ENCODE measurements at places on chromosomes 5 and 9. TPM values are rescaled to one million over a fixed set of nuclear protein-coding genes. Genes with fewer than 3 reads are reported as not detected.

DNA sequence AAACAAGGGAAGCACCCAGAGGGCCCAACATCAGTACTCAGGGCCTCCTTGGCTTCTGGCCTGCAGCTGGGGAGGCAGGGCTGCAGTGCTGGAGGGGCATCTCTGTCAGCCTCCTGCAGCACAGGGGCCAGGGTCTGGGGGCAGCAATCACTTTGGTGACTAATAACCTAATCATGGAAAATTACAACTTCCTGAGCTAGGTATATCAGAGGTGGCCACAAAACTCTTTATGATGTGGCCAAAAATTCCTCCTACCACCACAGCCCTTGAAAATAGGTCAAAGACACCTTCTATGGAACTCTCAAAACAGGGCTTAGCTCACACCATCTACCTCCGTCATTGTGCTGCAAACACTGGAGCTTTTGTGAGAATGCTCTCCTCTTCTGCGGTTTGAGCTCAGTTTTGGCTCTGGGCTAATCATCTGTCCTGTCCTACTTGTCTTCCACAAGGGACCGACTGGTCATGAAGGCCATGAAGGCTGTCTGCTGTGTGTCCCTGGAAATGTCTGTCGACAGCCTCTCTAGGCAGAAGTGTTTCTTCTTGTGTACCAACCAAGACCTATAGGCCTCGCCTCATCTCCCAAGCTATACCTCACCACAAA lies 28.6 kb downstream of the CSF2 start:
- no peak overlapping the region for H3K4me3 ChIP-seq
- H3K36me3 ChIP-seq, result no peaks in the 10 kb centered on the region

- H3K4me3 ChIP-seq, result no peak overlapping the region
- no peaks in the 10 kb centered on the region for H3K36me3 ChIP-seq
- no peak for DNase-seq
- H3K4me1 ChIP-seq, result peaks cover 16% of the 10 kb centered on the region
Observed at GRCh38 chr9:99680191-99680590, 141.5 kb upstream of the NR4A3 start.

GRCh38 chr5:122129306-122129705 lies at the start of gene ZNF474:
Gene ZNF474 (plus strand): TSS chr5:122129546. CDS start chr5:122151991, 22,445 bp downstream.
- H3K4me1 ChIP-seq, result peaks cover 40% of the 10 kb centered on the region
- H3K27me3 ChIP-seq, result no peaks in the 10 kb centered on the region
- no peak for DNase-seq

GRCh38 chr9:38406476-38407186 lies 14.1 kb downstream of the ALDH1B1 start:
- H3K27me3 ChIP-seq, result peaks cover 4% of the 10 kb centered on the region
- peaks cover 4% of the 10 kb centered on the region for H3K4me1 ChIP-seq
- H3K27ac ChIP-seq, result no peak overlapping the region

GRCh38 chr5:42653705-42654104 lies 102.9 kb upstream of the CCDC152 start:
- no peak overlapping the region for H3K27ac ChIP-seq
- H3K36me3 ChIP-seq, result no peaks in the 10 kb centered on the region
- no peak for DNase-seq
- peaks cover 11% of the 10 kb centered on the region for H3K4me1 ChIP-seq

GRCh38 chr9:112601636-112602035 lies 115.0 kb downstream of the KIAA1958 start:
- H3K36me3 ChIP-seq, result no peaks in the 10 kb centered on the region
- DNase-seq, result no peak
- no peak overlapping the region for H3K4me3 ChIP-seq
- peaks cover 16% of the 10 kb centered on the region for H3K4me1 ChIP-seq
- H3K27me3 ChIP-seq, result no peaks in the 10 kb centered on the region

DNA sequence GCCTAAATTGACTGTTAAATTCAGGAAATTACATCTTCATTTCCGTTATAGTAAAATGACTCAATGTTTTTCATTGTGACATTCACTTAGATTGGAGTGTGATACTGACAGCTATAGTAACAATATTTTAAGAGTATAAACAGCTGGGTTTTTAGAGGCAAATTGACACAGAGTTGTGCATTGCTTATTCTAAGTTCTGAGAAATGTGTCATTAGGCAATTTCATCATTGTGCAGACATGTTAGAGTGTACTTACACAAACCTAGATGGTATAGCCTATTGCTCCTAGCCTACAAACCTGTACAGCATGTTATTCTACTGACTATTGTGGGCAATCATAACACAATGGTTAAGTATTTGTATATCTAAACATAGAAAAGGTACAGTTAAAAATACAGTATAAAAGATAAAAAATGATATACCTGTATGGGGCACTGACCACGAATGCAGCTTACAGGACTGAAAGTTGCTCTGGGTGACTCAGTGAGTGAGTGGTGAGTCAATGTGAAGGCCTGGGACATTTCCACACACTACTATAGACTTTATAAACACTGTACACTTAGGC lies 132.7 kb downstream of the PDE4D start:
- H3K36me3 ChIP-seq, result no peaks in the 10 kb centered on the region
- peak overlapping the region; percentile 54 for H3K27ac ChIP-seq
- H3K4me1 ChIP-seq, result peaks cover 32% of the 10 kb centered on the region
- H3K4me3 ChIP-seq, result no peak overlapping the region
- no peak for DNase-seq
- no peaks in the 10 kb centered on the region for H3K27me3 ChIP-seq

DNA sequence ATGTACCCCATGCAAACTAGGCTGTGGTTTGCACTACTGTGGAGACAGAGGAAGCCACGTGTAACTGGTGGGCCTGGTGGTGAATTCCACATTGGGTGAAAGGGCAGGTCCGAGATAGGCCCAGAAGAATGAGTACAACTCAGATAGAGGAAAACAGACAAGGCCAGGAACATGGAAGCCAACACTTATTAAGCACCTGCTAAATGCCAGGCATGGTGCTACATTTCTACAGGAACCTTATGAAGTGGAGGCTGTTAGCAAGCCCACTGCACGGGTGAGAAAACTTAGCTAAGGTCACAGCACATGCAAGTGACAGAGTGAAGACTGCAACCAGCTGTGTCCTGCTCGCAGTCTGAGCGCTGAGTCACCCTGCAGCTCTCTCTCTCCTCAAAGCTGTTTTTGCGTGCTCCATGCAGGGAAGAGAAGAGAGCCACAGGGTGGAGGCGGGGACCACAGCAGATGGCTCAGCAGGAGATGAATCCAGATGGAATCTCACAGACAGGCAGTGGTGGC lies 65.5 kb upstream of the SPTLC1 start:
- peak overlapping the region; percentile 86 for H3K27ac ChIP-seq
- H3K27me3 ChIP-seq, result no peaks in the 10 kb centered on the region
- no peak overlapping the region for H3K4me3 ChIP-seq
- no peaks in the 10 kb centered on the region for H3K36me3 ChIP-seq
- DNase-seq, result no peak

DNA sequence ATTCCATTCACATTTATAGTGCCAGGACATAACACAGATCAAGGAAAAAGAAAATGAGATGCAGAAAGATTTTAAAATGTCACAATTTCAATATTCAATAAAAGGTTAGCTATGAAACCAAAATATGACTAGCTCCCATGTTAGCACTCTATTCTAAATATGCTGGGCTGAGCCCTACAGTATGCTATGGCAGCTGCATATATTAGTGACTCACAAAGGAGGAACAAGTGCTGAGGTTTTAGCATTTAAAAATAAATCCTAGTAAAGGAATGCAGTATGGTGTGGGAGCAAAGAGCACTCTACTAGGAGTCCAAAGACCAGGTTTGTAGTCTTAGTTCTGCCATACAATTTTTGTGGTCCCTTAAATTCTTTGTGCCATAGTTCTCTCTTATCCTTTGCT lies 118.4 kb downstream of the OXCT1 start:
- no peak overlapping the region for H3K4me3 ChIP-seq
- no peak overlapping the region for H3K27ac ChIP-seq
- peaks cover 6% of the 10 kb centered on the region for H3K36me3 ChIP-seq

DNA sequence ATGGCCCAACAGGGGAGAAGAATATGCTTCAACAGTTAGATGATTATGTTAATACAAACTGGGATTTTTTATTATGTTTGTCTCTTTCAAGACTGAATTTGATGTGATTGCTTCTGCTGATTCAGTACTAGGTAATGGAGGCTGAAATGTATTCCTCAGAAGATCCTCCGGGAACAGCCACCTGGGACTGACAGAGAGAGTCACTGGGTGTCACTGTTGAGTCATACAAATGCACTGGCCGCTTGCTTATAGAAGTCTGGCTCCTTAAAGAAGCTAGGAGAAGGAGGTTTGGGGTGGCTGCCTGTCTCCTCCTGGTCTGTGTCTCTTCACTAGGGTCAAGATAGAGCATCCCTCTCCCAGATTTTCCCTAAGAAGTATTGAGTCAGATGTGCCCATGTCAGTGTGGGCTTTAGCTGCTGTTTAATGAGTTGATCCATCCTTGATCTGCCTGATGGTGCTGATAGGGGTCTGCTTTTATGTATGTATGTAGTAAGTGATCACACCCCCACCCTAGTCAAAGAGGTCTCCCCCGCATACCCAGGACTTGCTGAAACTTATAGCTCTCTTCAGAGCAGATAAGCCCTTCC lies 773.4 kb downstream of the BRINP1 start:
- no peak for DNase-seq
- H3K4me3 ChIP-seq, result no peak overlapping the region
- H3K36me3 ChIP-seq, result no peaks in the 10 kb centered on the region
- peaks cover 5% of the 10 kb centered on the region for H3K27me3 ChIP-seq
- H3K4me1 ChIP-seq, result peaks cover 17% of the 10 kb centered on the region

GRCh38 chr9:130979591-130980385 lies 29.2 kb upstream of the LAMC3 start:
- no peak overlapping the region for H3K4me3 ChIP-seq
- H3K4me1 ChIP-seq, result no peaks in the 10 kb centered on the region
- peaks cover 7% of the 10 kb centered on the region for H3K27me3 ChIP-seq
- DNase-seq, result no peak
- no peaks in the 10 kb centered on the region for H3K36me3 ChIP-seq
- no peak overlapping the region for H3K27ac ChIP-seq

DNA sequence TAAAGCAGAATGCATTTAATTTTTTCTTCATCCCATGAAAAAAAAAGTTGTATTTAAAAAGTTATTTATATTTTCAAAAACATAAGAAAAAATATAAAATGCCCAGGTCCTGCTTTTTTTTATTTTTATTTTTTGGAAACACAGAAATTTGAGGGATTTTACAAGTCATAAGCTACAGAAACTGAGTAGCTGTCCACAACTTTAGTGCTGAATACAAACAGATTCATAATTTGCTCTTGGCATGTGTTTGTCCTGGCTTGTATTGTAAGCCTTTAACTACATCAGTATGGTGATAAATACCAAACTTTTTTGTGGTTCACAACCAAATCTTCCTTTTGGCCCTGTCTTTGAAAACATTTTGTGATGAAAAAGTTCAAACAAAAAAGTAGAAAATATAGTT lies 7.5 kb upstream of the PLCXD3 start:
- H3K27me3 ChIP-seq, result peaks cover 4% of the 10 kb centered on the region
- no peaks in the 10 kb centered on the region for H3K36me3 ChIP-seq
- no peak for DNase-seq
- no peak overlapping the region for H3K4me3 ChIP-seq
- H3K27ac ChIP-seq, result no peak overlapping the region

DNA sequence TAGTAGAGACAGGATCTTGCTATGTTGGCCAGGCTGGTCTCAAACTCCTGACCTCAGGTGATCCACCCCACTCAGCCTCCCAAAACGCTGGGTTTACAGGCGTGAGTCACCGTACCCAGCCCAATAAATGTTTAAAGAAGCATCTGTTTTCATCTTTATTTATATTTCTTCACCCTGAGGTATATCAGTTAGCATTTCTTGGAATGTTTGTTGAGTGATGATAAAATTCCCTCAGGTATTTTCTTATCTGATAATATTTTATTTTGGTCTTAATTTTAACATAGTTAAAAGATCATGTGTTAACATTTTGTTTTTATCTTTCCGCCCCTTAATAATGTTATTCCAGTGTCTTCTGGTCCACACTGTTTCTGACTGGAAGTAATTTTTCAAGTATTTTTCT lies 839.6 kb upstream of the CDH10 start:
- H3K36me3 ChIP-seq, result no peaks in the 10 kb centered on the region
- H3K4me3 ChIP-seq, result no peak overlapping the region
- no peak overlapping the region for H3K27ac ChIP-seq
- no peaks in the 10 kb centered on the region for H3K4me1 ChIP-seq
- DNase-seq, result no peak
- H3K27me3 ChIP-seq, result no peaks in the 10 kb centered on the region

DNA sequence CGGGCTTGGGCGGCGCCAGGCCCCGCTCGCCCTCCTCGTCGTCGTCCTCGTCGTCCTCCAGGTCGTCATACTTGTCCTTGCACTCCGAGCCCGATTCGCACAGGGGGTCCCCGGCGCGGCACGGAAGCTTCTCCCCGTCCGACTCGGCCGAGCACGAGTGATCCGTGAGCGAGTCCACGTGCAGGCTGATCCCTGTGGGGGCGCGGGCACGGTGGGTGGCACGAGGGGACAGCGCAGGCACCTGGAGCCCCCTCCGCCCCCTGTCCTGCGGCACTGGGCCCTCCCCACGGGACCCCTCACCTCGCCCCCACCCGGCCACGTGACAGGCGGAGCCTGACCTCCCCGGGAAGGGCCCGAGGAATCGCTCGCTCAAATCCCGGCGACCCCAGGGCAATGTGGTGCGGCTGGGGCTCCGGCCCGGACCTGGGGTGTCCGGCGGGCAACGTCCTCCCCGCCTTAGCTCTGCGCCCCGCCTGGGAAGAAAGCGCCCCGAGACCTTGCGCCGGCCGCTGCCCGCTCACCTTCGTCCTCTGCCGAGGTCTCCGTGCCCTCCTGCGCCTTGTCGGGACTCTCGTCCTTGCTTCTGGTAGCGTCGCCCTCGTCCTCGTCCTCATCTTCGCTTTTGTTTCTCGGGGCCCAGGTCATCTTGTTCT lies 2.5 kb downstream of the IRX2 start:
- no peaks in the 10 kb centered on the region for H3K27me3 ChIP-seq
- H3K4me1 ChIP-seq, result peaks cover 31% of the 10 kb centered on the region
- no peak for DNase-seq
- H3K4me3 ChIP-seq, result no peak overlapping the region
- peaks cover 11% of the 10 kb centered on the region for H3K36me3 ChIP-seq

GRCh38 chr5:135461481-135462151 lies 9.5 kb upstream of the TIFAB start:
- no peak overlapping the region for H3K4me3 ChIP-seq
- H3K4me1 ChIP-seq, result peaks cover 15% of the 10 kb centered on the region
- H3K27me3 ChIP-seq, result peaks cover 58% of the 10 kb centered on the region

DNA sequence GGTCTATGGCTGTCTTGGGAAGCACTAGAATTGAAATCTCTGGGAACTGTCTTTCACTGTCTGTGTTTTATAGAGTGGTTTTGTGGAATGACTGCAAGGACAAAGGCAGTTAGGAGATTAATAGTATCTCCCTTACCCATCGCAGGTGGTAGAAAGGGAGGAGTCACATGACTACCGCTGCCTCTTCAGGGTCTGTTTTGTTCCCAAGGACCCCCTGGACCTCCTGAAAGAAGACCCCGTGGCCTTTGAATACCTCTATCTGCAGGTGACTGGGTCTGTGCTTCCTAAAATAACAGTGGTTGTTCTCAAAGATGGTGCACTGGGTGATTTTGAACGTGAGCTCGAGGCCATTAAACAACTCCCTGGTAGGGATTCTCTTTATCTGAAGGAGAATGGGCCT lies 22.8 kb upstream of the TRMT10B start:
- no peak overlapping the region for H3K4me3 ChIP-seq
- peaks cover 49% of the 10 kb centered on the region for H3K27me3 ChIP-seq

- DNase-seq, result no peak
- H3K4me1 ChIP-seq, result peaks cover 8% of the 10 kb centered on the region
- H3K4me3 ChIP-seq, result no peak overlapping the region
- no peaks in the 10 kb centered on the region for H3K27me3 ChIP-seq
- peaks cover 21% of the 10 kb centered on the region for H3K36me3 ChIP-seq
Observed at GRCh38 chr5:151047814-151048425, 27.5 kb downstream of the GPX3 start.

Gene NFIB
- total RNA-seq, result 63.1 TPM

Gene FAM221B
- total RNA-seq, result not detected

Gene F2RL1
- total RNA-seq, result 1.9 TPM

Gene IFNB1
- not detected for total RNA-seq

Gene PCDHA1
- total RNA-seq, result not detected

Gene ADAMTS6
- 20.0 TPM for total RNA-seq

Gene KLF9
- total RNA-seq, result 29.8 TPM

Gene ATP6V1G1
- total RNA-seq, result 135 TPM

Gene PHF2
- total RNA-seq, result 30.1 TPM

Gene UNC13B
- 29.8 TPM for total RNA-seq

Measured in chondrocyte (in vitro differentiated cells).